ENCODE measurements at places on chromosomes 16 and 17. TPM values are rescaled to one million over a fixed set of nuclear protein-coding genes. Genes with fewer than 3 reads are reported as not detected.

- no peak for DNase-seq
Measured at GRCh38 chr16:58393138-58393504, 850 bp downstream of the GINS3 start.

GRCh38 chr16:87924811-87925670, 11.3 kb downstream of the CA5A start:
- peak; percentile 46 for DNase-seq

GRCh38 chr16:12329246-12329995, 352.9 kb downstream of the SNX29 start:
- DNase-seq: no peak

- DNase-seq: no peak
Measured at GRCh38 chr16:47258874-47259461, 115.2 kb upstream of the NETO2 start.

DNA sequence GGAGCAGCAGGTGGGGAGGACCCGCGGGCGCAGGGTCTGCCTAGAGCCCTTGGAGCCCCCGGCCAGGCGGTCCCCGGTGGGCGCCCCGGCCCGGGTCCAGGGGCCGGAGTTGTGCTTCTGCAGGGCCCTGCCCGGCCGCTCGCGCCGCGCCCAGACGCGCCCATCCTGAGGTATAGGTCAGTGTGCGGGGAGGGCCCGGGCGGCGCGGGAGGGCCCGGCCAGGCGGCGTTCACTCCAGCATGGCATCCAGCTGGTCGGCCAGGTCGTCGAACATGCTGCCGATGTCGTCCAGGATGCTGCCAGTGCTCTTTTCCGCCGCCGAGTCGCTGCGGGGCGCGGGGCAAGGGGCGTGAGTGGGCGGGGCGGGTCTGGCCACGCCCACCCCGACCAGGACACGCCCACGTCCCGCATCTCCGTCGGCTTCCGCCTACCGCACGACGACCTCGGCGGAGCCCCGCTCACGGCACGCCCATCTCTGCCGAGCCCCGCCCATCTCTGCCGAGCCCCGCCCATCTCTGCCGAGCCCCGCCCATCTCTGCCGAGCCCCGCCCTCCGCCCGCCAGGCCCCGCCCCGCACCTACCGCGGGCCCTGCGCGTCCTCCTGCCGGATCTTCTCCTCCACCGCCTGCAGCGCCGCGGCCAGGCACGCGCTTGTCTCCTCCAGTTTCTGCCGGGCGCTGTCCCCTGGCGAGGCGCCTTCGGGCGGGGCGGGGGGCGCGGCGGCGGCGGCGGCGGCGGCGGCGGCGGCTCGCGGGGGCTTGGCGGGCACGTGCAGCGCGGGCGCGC, 17.9 kb downstream of the CASKIN1 start:
- DNase-seq: no peak

DNA sequence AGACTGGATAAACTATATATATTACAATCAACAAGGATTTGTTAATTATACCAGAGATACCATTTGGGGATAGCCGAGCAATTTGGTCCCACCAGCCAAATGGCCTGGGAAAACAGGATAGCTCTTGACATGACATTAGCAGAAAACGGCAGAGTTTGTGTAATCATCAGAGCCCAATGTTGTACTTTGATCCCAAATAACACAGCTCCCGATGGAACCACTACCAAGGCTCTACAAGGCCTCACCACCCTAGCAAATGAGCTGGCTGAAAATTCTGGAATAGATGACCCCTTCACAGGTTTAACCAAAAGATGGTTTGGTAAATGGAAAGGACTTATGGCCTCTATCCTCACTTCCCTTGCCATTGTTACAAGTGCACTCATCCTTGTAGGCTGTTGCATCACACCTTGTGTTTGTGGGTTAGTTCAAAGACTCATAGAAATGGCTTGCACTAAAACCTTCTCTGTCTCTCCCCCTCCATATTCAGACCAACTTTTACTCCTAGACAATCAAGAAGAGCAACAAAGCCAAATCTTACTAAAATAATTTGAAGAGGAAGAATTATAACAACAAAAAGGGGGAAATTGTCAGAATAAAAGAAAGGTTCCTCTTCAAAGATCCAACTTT, 9.5 kb downstream of the TXNL4B start:
- DNase-seq: no peak

DNA sequence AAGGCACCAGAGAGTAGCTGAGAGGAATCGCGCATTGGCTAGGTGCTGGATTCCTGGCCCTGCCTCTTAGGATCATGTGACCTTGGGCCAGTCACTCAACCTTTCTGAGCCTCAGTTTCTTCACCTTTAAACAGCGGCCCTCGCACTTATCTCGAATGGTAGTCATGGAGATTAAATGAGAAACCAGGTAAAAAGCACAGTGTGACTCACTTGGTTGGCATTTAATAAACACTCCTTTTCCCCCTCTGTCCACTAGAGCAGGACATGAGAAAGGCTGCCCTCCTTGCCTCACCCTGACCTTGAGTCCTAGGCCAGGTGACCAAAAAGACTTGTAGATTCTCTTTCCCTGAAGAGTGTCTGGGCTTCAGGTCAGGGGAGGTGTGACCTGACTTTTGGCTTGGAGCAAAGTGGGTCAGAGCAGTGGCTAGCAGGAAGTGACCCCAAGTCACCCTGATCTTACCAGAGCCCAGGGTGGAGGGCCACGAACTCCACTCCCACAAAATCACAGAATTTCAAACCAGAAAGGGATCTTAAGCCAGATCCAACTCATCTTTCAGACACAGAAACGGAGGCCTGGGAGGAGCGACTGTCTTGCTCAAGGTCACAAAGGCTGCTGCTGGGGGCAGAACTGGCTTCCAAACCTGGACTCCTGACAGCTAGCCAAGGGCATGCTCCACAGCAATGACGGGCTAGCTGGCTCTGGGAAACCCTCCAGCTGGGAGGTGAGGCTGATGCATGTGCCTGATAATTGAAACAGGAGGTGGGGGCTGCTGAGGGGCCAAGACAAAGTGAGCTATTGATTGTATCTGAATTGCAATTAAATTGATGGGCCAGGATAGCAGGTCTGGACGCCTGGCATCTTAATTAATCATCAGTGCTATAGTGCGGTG, 65.2 kb downstream of the PIPOX start:
- DNase-seq: peak; percentile 56

DNA sequence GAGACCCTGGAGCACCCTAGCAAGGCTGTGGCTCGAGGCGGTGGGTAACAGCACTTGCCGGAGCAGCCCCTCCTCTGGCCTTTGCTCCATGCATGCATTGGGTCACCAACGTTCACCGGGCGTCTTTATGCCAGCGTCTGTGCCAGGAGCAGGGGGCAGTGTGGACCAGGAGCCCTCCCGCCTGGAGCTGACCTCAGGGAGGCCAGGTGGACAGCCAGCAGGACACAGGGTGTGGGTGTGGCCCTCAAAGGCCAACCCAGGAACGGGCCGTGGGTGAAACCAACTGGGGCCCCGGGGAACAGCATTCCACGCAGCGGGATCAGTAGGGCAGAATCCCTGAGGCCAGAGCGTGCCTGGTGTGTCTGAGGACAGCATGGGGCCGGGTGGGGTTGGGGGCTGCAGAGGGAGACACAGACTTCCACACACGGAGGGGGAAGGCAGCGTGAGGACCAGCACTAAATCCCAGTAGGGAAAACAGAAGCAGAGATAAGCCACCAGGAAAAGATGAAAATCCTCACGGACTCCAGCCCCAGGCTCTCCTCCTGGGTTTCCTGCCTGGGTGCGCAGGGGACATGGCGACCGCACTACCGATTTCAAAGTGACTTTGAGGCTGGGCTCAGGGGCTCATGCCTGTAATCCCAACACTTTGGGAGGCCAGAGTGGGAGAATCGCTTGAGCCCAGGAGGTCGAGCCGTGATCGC, 2.9 kb upstream of the CD7 start:
- no peak for DNase-seq

DNA sequence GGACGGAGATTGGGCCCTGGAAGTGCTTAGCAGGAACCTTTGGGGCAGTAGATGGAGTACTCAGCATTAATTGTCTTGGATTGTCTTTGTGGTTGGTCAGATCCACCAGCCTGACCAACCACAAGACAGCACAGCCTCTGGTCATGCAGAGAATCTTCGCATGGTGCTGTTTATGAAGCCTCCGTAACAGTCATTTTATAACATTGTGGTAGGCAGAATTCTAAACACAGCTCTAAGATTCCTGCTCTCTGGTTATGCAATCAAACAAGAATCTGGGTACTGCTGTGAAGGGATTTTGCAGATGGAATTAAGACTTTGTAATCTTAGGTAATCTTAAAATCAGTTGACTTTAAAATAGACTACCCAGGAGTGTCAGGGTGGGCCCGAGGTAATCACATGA, 312.2 kb upstream of the GOT2 start:
- DNase-seq: no peak

- no peak for DNase-seq
Measured at GRCh38 chr17:49680314-49680713, 2.4 kb upstream of the SPOP start.

DNA sequence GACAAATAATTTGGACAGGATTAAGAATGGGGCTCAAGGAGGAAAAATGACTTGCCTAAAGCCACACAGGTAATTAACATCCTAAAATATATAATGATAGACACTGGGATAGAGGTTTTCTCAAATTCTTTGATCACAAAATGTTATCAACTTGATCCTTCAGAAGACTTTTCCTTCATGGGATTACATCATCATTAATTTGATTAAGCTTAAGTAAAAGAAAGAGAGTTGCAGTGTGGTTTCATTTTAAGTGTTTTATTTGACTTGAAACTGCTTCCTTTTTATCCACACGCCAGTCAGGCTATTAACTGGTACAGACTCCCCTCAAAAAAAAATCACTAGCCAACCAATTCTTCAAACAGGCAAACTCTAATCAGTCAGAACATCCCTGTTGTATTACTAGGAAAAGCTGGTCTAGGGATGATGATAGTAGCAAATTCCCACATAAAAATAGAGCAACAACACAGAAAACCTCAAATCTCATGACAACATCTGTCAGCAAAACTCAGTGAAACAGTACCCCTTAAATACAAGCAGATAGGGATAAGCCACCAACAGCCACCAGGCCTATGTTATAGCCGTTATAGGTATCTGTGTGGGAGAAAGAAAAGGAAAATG, 32.5 kb downstream of the AKAP10 start:
- DNase-seq: no peak

- DNase-seq: peak; percentile 71
Measured at GRCh38 chr17:16406742-16407674, 8.4 kb upstream of the TRPV2 start.

GRCh38 chr16:28514246-28514645, 7.6 kb upstream of the IL27 start:
- DNase-seq: no peak

- DNase-seq: no peak
Measured at GRCh38 chr17:16459855-16460550, 32.0 kb downstream of the LRRC75A start.

DNA sequence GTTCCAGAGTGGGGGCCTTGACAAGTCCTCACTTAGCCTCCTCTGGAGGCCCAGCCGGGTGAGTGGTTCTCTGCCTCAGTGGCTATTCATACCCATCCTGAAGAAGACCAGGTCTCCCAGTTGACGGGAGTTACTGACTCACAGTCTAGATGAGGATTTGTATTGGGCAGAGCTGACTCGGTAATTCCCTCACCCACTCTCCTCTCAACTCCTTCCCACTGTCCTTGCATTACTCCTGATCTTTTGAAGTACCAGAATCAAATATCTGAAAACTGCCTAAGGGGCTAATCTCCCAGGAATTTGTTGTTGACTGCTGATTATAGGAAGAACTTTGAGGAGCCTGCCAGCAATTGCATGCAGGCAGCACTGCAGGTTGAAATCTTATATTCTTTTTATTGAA, 14.2 kb downstream of the SAP30BP start:
- no peak for DNase-seq

DNA sequence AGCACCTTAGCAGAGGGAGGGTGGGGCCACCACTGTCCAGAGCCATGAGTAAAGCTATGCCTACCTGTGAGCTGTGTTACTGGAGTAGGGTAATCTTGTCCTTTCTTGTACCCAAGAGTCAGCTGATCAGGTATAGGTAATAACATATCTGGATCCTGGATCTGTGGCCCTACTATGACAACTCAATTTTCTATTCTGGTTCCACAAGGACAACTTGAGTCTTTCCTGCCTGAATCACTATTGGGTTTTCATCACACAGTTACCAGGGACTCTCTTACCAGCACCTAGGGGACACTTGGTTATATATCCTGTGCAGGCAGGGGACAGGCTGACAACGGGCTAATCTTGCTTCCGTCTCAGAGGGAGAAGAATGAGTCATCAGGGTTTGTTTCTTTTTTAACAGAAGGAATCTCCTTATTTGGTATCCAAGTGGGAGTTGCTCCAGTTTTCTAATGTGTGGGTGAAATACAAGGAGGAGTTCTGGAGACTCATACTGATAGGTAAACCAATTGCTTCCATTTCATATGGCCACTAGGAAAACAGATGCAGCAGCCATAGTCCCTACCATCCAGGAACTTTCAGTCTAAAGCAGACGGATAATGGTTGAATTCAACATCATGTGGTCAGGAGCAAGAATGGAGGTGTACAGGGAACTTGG, 6.8 kb downstream of the ZNF267 start:
- DNase-seq: no peak

DNA sequence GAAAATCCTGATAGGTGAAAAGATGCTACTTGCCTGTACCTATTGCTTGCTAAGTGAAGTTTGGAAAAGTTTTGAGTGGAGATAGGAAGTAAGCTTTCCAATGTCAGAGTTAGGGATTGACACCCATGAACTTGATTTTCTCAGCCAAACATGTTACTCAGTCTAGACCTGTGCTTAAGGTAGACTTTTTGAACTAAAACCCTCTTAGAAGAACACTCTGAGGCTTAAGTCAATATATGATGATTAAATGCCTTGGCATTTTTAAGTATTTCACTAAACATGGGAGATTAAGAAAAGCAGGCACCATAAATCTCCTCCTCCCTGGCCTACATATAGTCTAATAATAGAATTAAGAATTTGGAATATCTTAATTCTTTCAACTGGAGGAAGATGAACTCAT, 785.6 kb upstream of the SOX9 start:
- no peak for DNase-seq

- DNase-seq: no peak
Measured at GRCh38 chr16:3866703-3867431, 13.6 kb downstream of the CREBBP start.

DNA sequence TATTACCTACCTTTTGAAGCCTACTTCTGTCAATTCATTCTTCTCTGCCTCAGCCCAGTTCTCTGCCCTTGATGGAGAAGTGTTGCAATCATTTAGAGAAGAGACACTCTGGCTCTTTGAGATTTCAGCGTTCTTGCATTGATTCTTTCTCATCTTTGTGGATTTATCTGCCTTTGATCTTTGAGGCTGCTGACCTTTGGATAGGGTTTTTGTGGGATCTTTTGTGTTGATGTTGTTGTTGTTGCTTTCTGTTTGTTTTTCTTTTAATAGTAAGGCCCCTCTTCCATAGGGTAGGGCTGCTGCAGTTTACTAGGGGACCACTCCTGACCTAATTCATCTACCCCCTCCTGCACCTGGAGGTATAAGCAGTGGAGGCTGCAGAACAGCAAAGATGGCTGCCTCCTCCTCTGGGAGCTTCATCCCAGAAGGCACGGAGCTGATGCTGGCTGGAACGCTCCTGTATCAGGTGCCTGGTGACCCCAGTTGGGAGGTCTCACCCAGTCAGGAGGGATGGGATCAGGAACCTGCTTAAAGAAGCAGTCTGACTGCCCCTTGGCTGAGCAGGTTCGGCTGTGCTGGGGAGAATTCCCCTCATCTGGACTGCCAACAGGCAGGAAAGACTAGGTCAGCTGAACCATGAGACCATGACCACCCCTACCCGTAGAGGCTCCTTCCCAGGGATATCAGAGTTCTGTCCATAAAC, 28.0 kb downstream of the NFATC3 start:
- DNase-seq: no peak

Gene PRR15L
- 0.14 TPM for total RNA-seq

Gene GUCY2D
- not detected for total RNA-seq

Gene JPT2
- total RNA-seq: 30.6 TPM

Gene KRTAP29-1
- not detected for total RNA-seq

Gene CHD9NB
- 0.77 TPM for total RNA-seq
